ENCODE measurements at places on chromosomes 12 and 14.

- no peak for DNase-seq
These were observed 45.3 kb downstream of the ST8SIA1 start for GRCh38 chr12:22289250-22289649.

GRCh38 chr12:101256266-101256665 lies 23.6 kb upstream of the UTP20 start:
- no peak for DNase-seq

DNA sequence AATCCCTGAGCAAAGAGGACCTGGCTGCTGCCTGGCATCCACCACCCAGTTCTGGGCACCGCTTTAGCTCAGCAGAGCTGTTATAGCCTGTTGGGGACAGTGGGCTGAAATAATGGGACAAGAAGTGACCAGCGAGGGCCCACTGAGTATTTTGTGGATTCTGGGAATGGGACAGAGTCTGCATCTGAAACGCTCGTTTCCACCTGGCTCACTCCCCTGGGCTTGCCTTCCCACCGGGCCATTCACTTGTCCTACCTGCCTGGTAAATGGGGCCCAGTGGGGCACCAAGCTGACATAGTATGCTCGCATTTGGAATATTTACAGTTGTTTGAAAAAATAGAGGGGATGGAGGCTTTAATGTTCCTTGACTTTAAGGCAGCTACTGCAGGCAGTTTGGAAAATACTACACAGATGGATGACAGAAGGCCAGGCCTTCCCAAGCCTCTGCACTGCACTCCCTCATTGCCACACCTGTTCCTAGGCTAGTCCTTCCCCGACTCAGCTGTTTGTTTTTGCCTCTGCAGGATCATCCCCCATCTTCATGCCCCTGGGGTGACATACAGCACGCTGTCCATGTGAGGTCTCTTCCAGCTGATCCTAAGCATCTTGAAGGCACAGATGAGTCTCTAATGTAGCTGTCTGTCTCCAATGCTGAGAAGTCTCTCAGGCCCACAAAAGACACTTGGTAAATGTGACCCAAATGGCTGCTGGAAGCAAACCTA lies 61.3 kb upstream of the DICER1 start:
- no peak for DNase-seq

DNA sequence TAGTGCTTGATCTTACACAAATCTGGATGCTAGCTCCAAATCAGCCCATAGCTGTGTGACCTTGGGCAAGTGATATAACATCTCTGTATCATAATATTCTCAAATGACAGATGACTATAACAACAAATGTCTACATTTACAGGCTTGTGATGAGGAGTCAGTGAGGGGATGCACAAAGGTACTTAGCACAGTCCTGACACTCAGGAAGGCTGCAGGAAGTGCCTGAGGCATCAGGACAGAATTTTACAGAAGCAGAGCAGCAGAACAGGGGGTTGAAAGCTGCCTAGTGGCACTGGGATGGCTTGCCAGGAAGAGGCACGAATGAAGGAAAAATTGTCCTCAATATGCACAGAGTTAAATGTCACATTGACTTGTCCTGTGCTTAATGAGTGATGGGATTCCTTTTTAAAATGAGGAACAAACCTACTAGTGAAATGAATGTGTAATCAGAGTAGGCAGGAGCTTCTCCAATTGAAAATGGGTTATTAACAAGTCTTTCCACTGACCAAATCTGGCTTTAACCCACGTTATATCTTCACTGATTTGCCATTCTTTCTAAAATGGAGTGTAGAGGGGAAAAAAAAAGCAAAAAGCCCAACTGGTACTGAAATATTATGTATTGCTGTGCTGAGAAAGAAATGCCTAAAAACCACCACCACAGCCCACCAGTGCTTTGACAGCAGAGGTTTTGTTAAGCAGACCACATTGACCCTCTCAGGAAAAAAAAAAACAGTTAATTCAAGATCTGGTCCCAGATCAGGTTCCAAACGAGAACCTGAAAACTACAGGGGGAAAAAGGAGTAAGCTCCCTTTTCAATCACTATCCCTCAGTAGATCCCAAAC lies 11.6 kb downstream of the BTG1 start:
- DNase-seq: no peak

GRCh38 chr14:103231376-103232019 lies 102.5 kb upstream of the EIF5 start:
- DNase-seq: no peak

- peak; percentile 31 for DNase-seq
These were observed 3.3 kb upstream of the KRT79 start for GRCh38 chr12:52837413-52837741.

DNA sequence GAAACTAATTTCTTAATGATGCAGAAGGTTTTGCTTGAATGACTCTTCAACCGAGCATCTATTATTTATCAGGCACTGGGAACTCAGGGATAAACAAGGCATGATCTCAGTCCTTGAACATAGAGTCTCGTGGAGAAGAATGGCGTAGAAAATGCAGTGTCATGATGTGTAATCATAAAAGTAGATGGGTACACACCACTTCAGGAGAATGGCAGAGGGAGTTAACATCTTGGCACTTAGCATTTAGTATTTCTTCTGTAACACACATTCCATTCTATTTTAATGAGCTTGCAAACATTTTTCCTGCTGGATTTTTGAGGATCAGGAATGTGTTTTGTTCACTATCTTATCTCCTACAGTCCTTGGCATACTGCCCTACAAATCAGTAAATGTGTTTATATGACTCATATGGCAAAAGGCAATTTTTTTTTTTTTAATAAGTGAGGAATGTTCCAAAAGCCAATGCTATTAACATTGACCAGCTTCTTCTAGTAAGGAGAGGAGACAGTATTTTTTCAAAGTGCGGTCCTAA lies 3.8 kb downstream of the TXNRD1 start:
- DNase-seq: peak; percentile 95

GRCh38 chr12:42767326-42767954 lies 177.9 kb upstream of the PRICKLE1 start:
- DNase-seq: no peak

DNA sequence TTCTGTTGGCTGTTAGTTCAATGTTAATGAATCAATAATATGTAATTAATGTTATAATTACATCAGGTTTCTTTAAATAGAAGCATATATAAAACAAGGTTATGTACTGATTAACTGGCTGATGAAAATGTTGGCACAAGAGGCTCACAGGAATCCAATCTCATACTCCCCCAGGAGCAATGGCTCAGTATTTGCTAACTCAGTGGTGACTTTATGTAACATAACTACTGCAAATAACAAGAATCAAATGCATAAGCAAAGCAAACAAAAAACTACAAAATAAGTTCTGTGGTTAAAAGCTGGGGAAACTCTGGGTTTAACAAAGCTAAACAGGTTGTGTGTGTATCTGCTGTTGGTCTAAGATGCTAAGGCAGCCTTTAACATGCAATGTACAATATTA lies 27.7 kb upstream of the BBS10 start:
- DNase-seq: no peak

DNA sequence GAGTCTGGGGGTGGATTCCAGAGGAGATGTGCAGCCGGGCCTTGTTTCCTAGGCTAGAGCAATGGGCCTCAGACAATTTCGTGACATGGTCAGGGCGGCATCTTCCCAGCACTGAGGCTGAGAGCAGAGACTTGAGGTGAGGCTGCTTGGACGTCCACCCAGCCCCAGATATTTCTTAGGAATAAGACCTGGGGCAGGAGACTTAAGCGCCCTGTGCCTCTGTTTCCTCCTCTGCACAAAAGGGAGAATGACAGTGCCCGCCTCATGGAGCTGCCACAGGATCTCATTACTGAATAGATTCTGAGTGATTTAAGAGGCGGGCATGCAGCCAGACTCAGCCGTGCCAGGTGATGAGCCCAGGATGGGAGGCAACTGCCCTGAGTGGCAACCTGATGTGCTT lies 297.9 kb upstream of the SFSWAP start:
- no peak for DNase-seq

GRCh38 chr14:50647753-50648152 lies 20.4 kb downstream of the SAV1 start:
- DNase-seq: no peak

DNA sequence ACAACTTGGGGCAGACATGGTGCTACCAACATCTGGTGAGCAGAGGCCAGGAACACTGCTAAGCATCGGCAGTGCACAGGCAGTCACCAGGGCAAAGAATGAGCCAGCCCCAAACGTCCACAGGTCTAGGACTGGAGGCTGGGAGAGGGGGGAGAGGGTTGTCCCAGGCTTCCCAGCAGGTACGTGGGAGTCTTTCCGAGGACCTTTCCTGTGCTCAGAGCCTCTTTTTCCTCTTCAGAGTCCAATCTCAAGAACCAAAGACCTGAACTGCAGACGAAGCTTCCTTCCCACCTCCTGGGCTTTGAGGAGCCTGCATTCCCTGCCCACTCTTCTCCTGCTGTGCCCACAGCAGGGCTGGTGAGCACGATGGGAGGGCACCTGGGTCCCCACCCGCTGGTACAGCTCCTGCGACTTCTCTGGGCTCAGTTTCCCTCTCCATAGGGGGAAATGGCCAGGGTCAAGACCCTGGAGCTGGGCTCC lies 48.7 kb downstream of the DLK1 start:
- DNase-seq: no peak

DNA sequence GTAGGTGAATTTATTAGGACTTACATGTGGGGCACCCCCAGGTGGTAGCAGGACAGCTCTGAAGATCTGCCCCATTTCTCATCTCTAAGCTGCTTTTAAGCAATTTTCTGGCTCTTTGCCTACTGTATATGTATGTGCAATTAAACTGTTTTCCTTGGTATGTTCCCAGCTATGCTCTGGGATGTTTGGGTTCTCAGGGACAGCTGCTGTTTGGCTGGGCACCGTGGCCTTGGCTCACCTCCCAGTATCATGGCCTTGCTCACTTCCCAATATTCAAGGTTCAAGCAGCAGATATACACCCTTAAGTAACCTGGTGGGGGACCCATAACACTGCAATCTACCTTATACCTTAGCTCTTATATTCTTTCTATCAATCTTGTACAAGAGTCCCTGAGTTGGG lies 53.7 kb upstream of the KITLG start:
- no peak for DNase-seq

DNA sequence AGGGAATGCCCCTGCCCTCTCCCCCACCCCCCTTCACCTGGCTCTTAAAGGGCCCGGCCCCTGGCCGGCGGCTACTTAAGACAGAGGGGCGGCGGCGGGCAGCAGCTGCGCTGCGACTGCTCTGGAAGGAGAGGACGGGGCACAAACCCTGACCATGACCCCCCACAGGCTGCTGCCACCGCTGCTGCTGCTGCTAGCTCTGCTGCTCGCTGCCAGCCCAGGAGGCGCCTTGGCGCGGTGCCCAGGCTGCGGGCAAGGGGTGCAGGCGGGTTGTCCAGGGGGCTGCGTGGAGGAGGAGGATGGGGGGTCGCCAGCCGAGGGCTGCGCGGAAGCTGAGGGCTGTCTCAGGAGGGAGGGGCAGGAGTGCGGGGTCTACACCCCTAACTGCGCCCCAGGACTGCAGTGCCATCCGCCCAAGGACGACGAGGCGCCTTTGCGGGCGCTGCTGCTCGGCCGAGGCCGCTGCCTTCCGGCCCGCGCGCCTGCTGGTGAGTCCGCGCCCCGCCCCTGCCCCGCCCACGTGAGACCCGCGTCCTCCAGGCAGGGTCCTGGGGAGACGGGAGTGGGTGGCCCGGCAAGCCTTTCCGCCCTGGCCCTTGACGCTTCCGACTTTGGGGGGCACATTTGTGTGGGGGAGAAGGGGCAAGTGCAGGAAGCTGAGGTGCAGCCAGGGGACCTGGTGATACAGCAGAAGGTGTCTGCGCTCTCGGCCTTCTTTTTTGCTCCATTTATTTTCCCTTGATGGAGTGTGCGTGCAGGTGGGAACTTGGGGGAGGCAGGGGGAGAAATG lies at the start of gene IGFBP6:
IGFBP6 (plus strand) TSS at position 104 of the 790 bp plus-strand sequence; CDS start at position 155, 51 bp downstream.
- DNase-seq: peak; percentile 30

DNA sequence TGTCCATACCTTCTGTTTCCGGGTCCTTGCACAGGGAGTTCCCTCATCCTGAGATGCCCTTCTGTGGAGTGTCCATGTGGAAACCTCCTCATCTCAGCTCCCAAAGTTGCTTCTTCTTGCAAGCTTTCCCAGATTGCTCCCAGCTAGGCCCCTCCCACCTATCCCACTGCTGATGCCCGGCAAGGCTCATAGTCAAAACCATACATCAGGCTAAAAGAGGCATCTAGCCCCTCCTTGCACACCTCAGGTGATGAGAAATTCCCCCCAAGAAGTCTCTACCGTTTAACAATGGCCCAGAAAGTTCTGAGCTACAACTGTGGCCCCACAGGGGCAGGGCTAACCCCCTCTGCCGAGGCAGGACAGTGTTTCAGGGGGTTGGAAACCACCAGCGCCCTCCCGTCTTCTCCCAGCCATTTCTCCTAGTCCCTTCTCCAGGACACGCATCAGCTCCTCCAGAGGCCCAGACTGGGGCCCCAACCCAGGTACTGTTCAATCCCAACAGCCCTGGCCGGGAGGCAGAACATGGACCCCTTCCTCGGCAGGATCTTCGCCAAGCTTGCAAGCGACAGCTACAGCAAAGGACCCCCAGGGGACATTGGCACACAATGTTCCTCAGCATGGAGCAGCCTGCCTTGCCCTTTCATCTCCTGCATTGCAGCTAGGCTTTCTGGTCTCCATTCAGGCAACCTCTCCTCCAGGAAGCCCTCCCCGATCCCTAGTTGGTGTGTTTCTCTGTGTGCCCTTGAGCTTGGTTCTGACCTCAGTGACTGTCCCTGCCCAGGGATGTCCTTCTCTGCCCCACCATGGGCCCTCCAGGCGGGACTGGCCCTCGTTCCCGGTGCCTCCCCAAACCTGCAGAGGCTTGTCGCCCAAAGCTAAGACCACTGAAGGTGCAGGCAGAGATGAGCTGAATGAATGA lies 4.5 kb upstream of the BEGAIN start:
- no peak for DNase-seq

- DNase-seq: no peak
These were observed 69.2 kb downstream of the CRACR2A start for GRCh38 chr12:3683670-3684069.

DNA sequence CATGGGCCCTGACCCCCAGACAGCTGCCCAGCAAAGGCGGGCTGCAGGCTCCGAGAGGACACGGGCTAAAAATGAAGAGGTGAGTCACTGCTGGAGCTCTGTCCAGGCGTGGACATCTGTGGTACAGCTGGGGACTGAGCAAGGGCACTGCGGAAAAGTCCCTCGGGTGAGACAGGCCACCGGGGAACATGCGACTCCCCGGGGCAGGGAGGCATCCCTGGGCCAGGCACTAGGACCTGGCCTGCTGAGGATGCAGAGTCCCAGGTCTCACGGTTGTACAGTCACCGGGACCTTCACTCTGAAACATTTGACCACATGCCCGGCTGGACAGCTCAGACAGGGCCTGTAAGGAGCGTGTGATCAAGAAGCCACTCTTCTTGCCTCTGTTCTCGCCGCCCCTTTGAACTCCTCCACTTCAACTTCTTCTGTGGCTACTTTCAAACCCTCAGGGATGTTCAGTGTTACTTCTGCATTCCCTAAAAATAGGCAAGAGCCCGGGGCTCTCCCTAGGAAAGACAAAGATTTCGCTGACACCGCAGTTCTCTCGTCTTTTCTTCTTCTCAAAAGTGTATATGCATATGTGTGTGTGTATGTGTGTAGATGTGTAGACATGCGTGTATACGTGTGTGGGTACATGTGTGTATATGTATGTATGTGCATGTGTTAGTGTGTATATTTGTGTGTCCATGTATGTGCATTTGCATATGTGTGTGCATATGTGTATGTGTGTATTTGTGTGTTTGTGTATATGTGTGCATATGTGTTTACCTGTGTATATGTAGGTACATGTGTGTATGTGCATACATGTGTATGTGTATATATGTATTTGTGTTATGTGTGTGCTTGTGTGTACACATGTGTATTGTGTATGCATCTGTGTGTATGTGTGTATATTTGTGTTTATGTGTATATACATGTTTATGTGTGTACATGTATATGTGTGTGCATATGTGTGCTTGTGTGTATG lies 5.0 kb upstream of the RFLNA start:
- DNase-seq: peak; percentile 64
